ENCODE measurements at places on chromosomes 11 and 22. TPM values are rescaled to one million over a fixed set of nuclear protein-coding genes. Genes with fewer than 3 reads are reported as not detected.

DNA sequence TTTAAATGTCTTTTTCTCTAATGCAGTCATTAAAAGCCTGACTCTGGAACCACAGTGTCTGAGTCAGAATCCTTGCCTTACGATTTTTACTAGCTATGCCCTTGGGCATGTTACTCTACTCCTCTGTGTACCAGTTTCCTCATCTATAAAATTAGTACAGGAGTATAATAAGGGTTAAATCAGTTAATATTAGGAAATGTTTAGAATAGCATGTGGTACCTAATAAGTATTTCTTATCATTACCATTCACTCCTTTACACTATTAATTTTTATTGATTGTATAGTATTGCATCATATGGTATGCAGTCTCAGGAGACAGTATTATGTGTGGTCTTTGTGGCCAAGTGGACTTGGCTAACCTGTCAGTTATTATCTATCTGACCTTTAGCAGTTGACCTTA is 68.2 kb downstream of the METTL15 start:
- peak; percentile 34 for DNase-seq

The KCNC1 gene
- 0.12 TPM for total RNA-seq

GRCh38 chr22:23077627-23078461 is 7.5 kb downstream of the GNAZ start:
- DNase-seq: no peak

The OR52N4 gene
- not detected for total RNA-seq

DNA sequence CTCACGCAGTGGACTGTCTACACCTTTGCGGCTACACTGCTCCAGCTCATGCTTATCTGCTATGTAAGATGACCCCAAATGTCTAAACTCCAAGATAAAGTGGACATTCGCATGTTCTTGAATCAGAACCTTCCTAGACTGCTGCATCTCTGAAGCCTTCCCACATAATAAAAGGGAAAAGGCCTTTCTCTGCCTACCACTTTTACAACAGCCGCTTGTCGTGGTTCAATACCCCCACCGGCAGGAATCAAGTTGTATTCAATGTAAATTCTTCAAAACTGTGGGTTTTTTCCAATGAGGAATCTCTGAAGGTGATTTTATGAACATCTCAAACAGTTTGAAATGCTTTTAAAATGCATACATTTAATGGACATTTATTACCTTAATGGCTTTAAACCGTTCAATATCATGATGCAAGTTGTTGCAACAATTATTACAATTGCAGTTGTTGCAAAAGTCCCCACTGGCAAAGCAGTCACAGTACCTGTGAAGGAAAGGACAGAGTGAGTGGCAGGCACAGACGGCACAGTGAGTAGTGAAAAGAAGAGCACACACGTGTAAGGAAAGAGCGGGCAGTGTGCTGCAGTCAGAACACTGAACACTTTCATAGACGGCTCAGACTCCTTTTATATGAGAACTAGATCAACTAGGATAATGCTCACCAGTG is 31.2 kb downstream of the GAL start:
- DNase-seq: no peak

DNA sequence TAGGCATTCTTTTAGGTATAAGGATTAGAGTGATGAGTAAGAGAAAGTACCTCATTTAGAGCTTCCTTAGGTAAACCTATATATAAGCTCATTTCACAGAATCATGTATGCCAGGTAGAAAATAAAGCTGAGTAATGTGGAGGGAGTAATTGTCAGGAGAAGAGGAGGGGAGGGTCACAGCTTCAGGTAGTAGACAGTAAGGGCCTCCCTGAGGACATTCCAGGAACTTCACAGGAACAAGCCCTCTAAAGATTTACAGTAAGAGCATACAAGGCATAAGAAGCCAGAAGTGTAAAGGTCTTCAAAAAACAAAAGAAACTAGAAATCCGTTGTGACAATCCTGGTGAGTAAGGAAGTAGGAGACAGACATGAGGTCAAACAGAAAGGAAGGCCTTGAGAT is 57.6 kb downstream of the USP47 start:
- no peak for DNase-seq

Data from HCT116 (cell line).